ENCODE measurements at places on chromosomes 4 and X. TPM values are rescaled to one million over a fixed set of nuclear protein-coding genes. Genes with fewer than 3 reads are reported as not detected.
A peak's percentile ranks its signal among the peaks of the same experiment; 100 is the strongest.

The PPP1R2C gene
- not detected for total RNA-seq

GRCh38 chr4:7255996-7256395, 63.7 kb downstream of the SORCS2 start:
- no peaks in the 10 kb centered on the region for H3K36me3 ChIP-seq
- H3K27ac ChIP-seq, result no peak overlapping the region
- no peaks in the 10 kb centered on the region for H3K4me1 ChIP-seq
- peaks cover 1% of the 10 kb centered on the region for H3K27me3 ChIP-seq
- H3K4me3 ChIP-seq, result no peak overlapping the region

GRCh38 chr4:16437836-16438235, 211.6 kb upstream of the TAPT1 start:
- H3K27ac ChIP-seq, result no peak overlapping the region
- H3K36me3 ChIP-seq, result no peaks in the 10 kb centered on the region
- no peaks in the 10 kb centered on the region for H3K27me3 ChIP-seq

DNA sequence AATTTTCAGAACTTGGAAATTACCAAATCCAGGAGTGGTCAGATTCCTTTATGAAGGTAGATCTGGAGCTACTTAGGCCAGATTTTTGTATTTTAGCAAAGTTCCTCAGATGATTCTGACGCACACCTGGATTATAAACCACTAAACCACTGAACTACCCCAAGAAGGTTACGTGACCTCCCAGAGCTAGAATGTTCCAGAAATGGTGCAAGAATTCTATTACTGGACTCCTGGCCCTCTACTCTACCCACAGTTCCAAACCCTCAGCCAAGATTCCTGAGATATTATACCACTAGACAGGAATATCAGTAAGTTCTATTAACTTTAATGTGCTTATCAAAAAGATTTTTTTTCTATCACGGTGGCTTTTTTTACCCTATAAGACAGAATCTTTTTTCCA, 67.1 kb downstream of the ABCG2 start:
- no peak overlapping the region for H3K4me3 ChIP-seq
- no peak for DNase-seq
- H3K36me3 ChIP-seq, result no peaks in the 10 kb centered on the region
- no peak overlapping the region for H3K27ac ChIP-seq
- H3K27me3 ChIP-seq, result peaks cover 14% of the 10 kb centered on the region

DNA sequence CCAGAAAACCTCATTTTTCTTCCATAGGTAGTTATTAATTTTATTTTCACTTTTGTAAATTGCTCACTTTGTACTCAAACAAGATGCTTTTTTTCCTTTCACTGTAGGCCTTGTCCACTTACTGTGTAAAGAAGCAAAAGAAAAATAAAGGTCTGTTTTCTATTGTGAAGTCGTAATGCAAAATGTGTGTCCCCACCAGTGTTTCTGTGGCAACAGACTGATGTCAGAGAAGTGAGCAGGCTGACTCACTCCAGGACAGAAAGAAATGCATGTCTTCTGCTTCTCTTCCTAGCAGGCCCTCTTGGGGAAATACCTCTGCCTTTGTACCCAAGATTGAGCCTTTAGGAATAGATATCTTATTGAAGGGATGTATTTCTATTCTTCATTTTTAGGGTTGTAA, 30.3 kb downstream of the INPP4B start:
- no peak overlapping the region for H3K27ac ChIP-seq
- DNase-seq, result no peak
- H3K4me3 ChIP-seq, result peak overlapping the region; percentile 4
- peaks cover 16% of the 10 kb centered on the region for H3K4me1 ChIP-seq
- no peaks in the 10 kb centered on the region for H3K27me3 ChIP-seq
- peaks cover 4% of the 10 kb centered on the region for H3K36me3 ChIP-seq

DNA sequence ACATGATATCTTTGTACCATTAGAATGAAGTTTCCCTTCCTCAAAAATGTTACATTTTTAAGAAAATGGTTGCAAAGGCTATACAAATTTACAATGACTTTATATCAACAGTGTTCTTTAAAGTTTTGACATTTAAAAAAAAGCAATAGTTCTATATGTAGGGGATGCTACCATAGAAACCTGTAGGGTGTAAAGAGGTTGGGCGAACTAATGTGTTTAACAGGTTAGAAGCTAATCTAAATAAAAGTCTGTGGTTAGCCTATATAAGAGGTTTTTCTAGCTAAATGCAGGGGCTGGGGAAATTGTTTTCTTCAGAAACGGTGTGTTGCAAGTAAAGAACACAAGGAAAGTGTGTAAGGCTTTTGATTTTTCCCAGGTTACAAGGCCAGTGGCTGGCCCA, 73.3 kb downstream of the GBA3 start:
- no peak overlapping the region for H3K27ac ChIP-seq
- H3K36me3 ChIP-seq, result no peaks in the 10 kb centered on the region
- H3K4me3 ChIP-seq, result no peak overlapping the region
- no peak for DNase-seq

All from activated naive CD8-positive, alpha-beta T cell treated with anti-CD3 and anti-CD28 coated beads, Interleukin-2, amount 10 ng/mL, durations not matched to agents 7 days and 5 days (primary cell).